Posterior vena cava (tissue), 2 donors: ENCODE measurements at places on chromosomes 6 and 20.
A peak's percentile ranks its signal among the peaks of the same experiment; 100 is the strongest.

- DNase-seq: no peak
Observed at GRCh38 chr20:440636-441035, 21.7 kb downstream of the TBC1D20 start.

- DNase-seq: no peak
Observed at GRCh38 chr6:157673596-157673995, 149.4 kb upstream of the SNX9 start.

DNA sequence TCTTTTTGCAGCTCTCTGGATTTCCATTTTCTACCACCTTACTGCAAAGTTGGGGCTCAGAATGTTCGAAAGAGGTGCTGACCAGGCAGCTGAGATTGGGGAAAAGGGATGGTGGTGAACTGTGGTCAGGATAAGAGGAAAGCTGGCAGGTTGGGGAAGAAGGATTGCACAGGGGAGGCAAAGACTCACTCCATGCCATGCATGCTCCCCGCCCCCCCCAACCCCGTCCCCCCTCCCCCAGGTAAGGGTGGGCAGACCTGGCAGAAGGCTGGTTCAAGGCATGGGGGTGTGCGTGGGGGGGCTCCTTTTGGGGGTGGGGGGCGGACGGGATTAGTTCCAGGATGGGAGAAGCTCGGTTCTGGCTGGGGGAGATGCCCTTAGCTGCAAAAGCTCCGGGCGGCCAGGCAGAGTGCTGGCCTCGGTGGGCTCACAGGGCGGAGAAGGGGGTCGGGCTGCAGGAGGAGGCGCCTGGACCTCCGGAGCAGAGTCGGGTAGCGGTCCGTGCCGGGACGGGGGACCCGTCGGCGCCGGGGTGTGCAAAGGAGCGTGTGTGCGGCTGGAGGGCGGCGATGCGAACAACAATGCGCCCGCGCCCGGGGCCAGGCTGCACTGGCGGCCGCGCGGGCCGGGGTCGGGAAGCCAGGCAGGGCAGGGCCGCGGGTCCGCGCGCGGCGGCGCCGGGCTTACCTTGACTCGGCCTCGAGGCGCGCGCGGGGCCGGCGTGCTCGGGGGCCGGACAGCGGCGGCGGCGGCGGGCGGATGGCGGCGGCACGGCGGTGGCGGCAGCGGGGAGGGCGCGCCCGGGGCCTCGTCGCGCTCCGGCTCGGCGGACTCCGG lies 880 bp downstream of the ADNP start:
- no peak for DNase-seq

DNA sequence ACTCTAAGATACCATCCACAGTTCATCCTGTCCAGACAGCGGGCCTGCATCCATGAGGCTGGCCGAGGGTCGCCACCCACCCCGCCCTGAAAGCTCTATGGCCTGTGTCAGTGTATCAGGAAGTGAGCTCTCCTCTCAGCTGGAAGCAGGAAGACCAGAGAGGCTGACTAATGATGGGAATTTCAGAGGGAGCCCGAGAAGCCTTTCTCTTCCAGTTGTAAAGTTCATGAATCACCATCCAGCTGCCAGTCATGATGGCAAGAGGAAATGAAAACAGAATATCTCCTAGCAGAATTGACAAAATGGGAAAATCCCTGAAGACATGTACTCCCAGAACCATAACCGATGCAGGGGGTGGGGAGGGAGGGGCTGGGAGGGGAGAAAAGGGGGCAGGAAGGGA lies 109.6 kb upstream of the RPS6KA2 start:
- no peak for DNase-seq

DNA sequence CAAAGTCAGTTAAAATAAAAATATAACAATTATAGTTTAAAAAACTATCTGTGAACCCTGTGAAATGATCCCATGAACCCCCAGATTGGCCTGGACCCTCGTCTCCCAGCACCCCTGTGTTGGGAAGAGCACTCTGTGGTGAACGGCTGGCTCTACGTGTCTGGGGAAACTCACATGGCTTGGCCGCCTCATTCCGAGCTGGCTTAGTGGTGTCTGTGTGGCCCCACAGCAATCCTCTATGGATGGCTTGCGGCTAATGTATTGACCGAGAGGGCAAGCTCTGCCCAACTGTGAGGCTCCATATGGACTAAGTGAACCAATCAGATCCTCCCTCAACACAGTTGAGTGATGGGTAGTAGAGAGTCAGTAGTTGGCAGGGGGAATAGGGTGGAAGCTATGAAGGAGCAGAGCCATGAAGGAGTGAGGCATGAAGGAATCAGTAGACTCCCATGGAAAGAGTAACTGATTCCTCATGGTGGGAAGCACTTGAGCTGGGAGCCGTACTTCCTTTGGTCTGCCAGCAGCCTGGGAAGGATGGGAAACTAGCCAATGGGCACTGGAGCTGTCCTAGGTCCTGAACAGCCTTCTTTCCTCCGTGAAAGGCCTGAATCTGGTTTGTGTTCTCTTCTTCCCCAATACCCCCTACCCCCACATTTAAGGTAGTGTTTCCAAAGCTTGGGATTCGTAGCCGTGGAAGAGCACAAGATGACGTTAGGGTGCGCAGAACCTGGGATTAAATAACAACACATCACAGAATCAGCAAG lies 21.6 kb upstream of the ZNF831 start:
- DNase-seq: no peak

DNA sequence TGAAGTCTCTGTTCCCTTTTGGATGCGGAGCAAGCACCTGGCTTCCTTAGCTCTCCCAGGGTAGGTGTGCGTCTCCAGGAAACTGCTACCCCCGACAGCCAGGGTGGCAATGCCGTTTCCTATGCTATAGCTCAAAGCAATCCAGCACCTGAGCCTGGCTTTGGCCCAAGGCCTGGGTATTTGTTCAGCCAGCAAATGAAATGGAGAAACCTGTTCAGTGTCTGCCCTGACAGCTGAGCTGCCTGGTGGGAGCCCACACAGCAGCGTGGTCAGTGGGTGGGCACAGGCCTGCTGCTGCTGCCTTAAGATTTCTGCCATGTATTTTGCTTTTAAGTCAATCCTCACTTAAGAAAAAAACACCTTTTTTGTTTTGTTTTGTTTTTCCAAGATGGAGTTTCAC lies 13.7 kb downstream of the SPATA2 start:
- DNase-seq: peak; percentile 18

DNA sequence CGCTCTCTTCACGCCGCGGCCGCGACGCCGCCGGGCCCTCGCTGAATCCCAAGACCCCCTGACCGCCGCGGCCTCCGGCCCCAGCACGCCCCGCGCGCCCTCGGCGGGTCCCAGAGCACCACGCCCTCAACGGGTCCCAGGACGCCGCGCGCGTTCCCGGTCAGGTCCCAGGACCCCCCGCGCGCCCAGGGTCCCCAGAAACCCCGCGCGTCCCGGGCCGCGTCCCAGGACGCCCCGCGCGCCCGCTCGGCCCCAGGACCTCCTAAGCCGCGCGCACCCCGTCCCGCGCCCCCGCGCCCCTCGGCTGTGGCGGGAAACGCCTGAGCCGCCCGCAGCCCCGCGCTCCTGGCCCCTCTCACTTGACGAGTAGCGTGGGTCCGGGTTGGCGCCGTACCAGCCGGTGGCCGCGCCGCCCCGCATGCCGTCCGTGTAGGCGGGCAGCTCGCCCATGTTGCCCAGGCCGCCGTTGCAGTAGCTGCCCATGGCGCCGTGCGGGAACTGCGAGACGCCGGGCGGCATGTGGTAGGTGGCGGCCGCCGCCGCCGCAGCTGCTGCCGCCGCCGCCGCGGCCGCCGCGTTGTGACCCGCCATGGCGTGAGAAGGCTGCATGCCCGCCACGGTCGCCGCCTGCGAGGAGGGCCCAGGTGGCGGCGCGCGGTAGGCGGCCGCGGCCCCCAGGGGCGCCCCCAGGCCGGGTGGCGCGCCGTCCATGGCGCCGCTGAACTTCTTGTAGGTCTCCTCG lies 556 bp downstream of the NKX2-4 start:
- no peak for DNase-seq

- DNase-seq: no peak
Observed at GRCh38 chr6:160831739-160832138, 129.7 kb downstream of the PLG start.

DNA sequence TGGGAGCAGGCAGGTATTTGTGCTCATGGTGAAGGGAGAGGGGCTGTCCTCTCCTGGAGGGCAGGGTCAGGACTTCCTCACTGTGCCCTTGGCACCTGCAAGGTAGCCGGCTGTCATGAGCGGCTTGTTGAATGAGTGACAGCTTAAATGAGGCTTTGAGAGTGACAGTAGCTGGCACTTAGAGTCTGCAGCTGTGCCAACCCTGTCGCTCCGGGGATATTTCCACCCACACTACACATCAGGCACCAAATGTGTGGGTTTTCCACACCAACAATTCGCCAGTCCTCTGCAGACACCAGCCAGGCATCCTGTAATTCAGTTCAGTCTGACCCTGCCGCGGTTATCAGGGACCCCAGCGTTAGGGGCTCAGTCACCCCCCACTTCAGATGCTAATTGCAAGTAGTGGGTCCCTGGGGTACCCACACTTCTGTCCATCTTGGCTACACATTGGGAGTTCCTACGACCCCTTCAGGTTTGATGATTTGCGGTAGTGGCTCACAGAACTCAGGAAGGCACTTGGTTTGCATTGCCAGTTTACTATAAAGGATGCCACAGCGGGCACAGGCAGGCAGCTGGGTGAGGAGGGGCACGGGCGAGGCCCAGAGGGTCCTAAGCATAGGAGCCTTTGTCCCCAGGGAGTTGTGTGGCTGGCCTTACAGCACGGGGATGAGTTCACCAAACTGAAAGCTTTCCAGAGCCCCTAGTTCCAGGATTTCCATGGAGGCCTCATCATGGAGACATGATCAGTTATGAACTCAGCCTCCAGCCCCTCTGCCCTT lies 9.1 kb downstream of the MTG2 start:
- peak; percentile 57 for DNase-seq

- no peak for DNase-seq
Observed at GRCh38 chr6:28506807-28507475, 8.7 kb downstream of the GPX6 start.

GRCh38 chr6:221531-222349 lies 70.5 kb upstream of the DUSP22 start:
- no peak for DNase-seq

- DNase-seq: peak; percentile 64
Observed at GRCh38 chr6:166836785-166837718, 119.3 kb downstream of the RNASET2 start.

GRCh38 chr6:145704143-145704781 lies 31.1 kb downstream of the EPM2A start:
- no peak for DNase-seq

DNA sequence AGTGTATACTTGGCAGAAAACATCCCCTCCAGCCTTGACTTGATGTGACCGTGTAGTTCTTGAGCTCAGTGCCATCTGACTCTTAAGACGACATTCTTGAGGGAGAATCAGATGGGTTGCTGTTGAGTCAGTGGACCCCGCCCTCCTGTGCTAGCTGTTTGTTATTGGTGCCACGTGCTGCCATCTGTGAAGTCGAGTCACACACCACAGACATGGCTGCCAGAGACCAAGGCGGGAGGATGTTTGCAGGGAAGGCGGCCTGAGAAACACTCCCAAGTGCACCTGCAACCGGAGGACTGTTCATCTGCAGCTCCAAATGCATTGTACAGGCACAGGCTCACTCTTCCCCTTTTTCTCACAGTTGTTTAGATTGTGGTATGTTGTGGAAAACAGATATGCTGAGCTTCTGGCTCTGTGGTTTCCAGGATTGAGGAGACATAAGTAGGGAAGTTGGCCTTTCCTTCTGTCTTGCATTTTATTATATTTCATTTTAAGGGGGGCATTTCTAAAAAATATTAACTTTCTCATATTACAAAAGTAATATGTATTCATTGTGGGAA lies 345.3 kb upstream of the ZFP64 start:
- DNase-seq: no peak

GRCh38 chr20:3194617-3195280 lies 9.7 kb downstream of the DDRGK1 start:
- DNase-seq: no peak
